ENCODE measurements at places on chromosomes 2 and 18.

DNA sequence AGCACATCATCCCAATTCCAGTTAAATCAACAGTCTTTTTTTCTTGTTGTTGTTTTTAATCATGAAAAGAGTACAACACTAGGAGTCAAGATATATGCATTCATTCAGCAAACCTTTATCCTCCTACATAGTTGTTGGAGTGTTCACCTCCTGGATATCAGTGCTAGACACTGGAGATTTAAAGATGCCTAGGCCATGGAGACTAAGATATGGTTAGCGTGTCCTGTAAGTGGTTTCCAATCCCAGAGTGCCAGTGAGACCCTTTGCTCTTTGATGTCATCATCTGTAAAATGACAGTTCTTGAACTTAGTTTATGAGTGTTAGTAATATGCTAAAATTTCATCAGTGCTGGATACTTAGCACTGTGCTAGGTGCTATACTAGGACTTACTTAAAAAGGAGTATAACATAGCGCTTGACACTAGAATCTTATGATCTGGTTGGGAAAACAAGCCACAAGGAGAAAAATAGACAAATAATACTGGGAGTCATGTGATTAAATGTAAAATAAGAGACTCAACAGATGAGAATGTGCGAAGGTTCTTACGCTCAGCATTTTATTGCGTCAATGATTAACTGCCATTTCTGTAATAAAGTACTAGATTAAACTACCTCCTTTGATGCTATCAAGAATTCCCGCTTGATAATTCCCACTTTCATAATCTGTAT lies 31.5 kb downstream of the BABAM2 start:
- no peak overlapping the region for H3K4me3 ChIP-seq
- H3K27ac ChIP-seq: no peak overlapping the region
- H3K27me3 ChIP-seq: no peaks in the 10 kb centered on the region
- no peaks in the 10 kb centered on the region for H3K4me1 ChIP-seq
- H3K36me3 ChIP-seq: peaks cover 2% of the 10 kb centered on the region

GRCh38 chr18:79862562-79862961 lies 64.8 kb downstream of the KCNG2 start:
- H3K4me1 ChIP-seq: no peaks in the 10 kb centered on the region
- H3K4me3 ChIP-seq: no peak overlapping the region
- H3K36me3 ChIP-seq: no peaks in the 10 kb centered on the region
- H3K27me3 ChIP-seq: no peaks in the 10 kb centered on the region
- no peak for DNase-seq

DNA sequence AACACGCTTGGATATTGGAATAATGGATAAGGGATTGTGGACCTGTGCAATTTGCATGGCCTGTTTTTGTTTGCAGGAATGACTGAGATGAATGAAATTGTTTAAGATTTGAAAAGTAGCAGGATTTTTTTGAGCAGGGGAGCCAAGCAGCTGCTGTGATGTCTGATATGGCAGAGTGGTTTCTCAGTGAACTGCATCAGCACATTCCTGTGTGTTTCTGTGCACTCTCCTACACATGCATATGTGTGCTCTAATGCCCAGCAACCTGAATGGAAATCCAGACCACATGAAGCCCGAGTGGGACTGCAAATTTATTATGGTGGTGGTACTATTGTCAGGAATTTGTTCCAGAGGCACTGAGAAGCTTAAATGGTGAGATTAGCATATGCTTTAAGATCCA lies 161.7 kb downstream of the PARD3B start:
- no peak overlapping the region for H3K27ac ChIP-seq
- H3K36me3 ChIP-seq: no peaks in the 10 kb centered on the region
- H3K4me3 ChIP-seq: no peak overlapping the region
- H3K4me1 ChIP-seq: no peaks in the 10 kb centered on the region
- H3K27me3 ChIP-seq: no peaks in the 10 kb centered on the region

DNA sequence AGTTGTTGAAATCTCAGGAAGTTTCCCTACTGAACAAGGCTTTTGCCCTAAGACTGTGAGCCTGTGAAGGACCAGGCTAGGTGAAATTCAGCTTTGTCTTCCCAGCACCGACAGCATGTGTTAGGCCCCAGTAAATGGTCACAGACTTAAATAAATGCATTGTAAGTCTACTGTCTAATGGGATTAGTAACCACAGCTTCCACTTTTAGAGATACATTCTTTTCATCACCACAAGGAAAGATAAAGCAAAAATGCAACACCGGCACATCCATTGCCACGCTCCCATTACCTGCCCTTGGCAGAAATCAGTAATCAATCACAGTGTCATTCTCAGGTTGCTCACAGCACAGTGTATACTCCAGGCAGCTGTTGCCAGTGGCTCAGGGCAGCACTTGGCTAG lies 59.3 kb downstream of the CRACDL start:
- no peaks in the 10 kb centered on the region for H3K36me3 ChIP-seq
- no peak overlapping the region for H3K27ac ChIP-seq
- no peak for DNase-seq
- H3K27me3 ChIP-seq: peaks cover 20% of the 10 kb centered on the region

DNA sequence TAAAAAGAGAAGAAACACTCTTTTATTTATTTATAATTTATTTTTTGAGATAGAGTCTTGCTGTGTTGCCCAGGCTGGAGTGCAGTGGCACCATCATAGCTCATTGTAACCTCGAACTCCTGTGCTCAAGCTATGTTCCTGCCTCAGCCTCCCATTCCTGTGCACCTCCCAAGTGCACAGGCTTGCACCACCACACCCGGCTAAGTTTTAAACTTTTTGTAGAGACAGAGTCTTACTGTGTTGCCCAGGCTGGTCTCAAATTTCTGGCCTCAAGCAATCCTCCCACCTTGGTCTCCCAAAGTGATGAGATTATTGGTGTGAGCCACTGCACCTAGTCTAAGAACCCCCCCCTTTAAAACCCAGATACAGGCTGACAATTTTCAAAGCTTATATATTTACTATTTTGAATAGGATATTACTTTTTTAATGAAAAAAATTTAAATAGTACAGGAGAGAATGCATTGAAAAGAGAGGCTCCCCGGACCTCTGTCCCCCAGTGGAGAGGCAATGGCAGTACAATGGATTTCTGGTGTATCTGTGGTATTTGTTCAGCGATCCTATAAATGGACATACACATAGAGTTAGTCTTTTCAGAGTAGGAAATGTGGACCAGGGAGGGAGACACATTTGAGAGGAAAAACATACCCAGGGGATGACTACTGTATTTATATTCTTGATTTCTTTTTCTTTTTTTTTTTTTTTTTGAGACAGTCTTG lies 48.1 kb upstream of the CNOT11 start:
- no peak for DNase-seq
- H3K27me3 ChIP-seq: no peaks in the 10 kb centered on the region
- H3K36me3 ChIP-seq: no peaks in the 10 kb centered on the region

DNA sequence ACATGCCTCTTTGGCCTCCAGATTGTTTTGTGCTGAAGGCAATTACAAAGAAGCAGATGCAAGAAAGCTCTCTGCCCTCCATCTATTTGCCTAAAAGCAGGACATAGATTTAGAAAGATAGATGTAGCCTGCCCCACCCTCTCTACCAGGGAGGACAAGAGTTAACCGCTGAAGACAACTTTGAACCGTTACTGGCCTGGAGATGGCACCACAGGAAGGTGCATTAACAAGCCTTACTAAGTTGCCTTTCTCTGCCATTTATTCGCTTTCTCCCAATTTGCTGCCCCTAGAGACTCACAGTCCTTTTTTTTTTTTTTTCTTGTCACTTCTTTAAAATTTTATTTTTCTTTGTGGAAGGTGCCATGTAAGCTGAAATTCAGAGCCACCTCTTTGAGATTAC lies 28.8 kb upstream of the RMDN2 start:
- no peaks in the 10 kb centered on the region for H3K36me3 ChIP-seq
- no peak overlapping the region for H3K27ac ChIP-seq
- no peak overlapping the region for H3K4me3 ChIP-seq
- no peaks in the 10 kb centered on the region for H3K27me3 ChIP-seq

DNA sequence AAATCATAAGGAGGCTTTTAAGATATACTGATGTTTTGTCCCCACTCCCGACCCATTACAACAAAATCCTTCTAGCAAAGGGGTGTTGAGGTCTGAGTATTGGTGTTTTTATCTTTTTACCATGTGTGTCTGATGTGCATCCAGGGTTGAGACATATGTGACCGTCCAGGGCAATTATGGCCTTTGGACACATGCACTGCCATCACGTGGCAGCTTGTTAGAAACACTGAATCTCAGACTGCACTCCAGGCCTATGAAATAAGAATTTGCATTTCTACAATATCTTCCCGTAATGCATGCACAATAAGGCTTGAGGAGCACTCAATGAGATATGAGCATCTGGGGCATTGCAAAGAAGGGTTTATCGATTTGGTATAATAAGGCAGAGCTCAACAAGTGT lies 235.1 kb upstream of the ZNF804A start:
- no peak for DNase-seq
- H3K36me3 ChIP-seq: no peaks in the 10 kb centered on the region
- H3K27ac ChIP-seq: no peak overlapping the region
- H3K4me3 ChIP-seq: no peak overlapping the region
- H3K4me1 ChIP-seq: no peaks in the 10 kb centered on the region
- no peaks in the 10 kb centered on the region for H3K27me3 ChIP-seq

DNA sequence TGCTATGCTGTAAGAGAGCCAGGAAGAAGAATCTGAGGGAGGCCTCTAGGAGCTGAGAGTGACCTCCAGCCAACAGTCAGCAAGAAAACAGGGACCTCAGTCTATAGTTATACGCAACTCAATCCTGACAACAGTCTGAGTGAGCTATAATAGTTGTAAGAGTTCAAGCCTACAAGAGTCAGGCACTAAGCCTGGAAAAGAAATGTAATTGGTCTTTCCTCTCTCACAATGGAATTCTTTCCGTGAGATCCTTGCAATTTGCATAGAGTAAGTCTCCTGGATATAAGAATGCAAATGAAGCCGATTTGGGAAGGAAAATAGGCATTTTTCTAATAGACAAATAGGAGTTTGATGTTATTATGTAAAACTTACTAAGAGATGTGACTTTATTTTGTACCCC lies 1332.6 kb upstream of the CELF4 start:
- H3K4me1 ChIP-seq: no peaks in the 10 kb centered on the region
- H3K27ac ChIP-seq: no peak overlapping the region
- no peak overlapping the region for H3K4me3 ChIP-seq
- H3K36me3 ChIP-seq: no peaks in the 10 kb centered on the region
- no peak for DNase-seq
